A549 treated with dexamethasone at 1 μM for 4 hours (cell line): ENCODE measurements at places on chromosomes 16 and 17. TPM values are rescaled to one million over a fixed set of nuclear protein-coding genes. Genes with fewer than 3 reads are reported as not detected.

The KRTAP17-1 gene
- total RNA-seq = not detected in 5 replicates

The USP43 gene
- 3.5 to 4.7 TPM (median 3.8 TPM) in 5 replicates for total RNA-seq

The TMEM114 gene
- total RNA-seq = not detected in 5 replicates

The MYH13 gene
- 0.01 TPM in 2 of 5 replicates, not detected in the others for total RNA-seq

The IL21R gene
- 0.02 to 0.04 TPM (median 0.02 TPM) in 3 of 5 replicates, not detected in the others for total RNA-seq

The POLR2C gene
- total RNA-seq = 93.5 to 162 TPM (median 98.7 TPM) in 5 replicates

The CTU2 gene
- 23.5 to 34.8 TPM (median 30.7 TPM) in 5 replicates for total RNA-seq

The ZFP3 gene
- total RNA-seq = 0.84 to 1.4 TPM (median 1.1 TPM) in 5 replicates

The YBX2 gene
- 0.45 to 0.76 TPM (median 0.57 TPM) in 5 replicates for total RNA-seq

The PRSS27 gene
- 1.1 to 2.4 TPM (median 1.5 TPM) in 5 replicates for total RNA-seq
